ENCODE measurements at places on chromosomes 5 and 9.

- DNase-seq: peak; percentile 13
Measured at GRCh38 chr5:40599676-40600075, 80.0 kb upstream of the PTGER4 start.

DNA sequence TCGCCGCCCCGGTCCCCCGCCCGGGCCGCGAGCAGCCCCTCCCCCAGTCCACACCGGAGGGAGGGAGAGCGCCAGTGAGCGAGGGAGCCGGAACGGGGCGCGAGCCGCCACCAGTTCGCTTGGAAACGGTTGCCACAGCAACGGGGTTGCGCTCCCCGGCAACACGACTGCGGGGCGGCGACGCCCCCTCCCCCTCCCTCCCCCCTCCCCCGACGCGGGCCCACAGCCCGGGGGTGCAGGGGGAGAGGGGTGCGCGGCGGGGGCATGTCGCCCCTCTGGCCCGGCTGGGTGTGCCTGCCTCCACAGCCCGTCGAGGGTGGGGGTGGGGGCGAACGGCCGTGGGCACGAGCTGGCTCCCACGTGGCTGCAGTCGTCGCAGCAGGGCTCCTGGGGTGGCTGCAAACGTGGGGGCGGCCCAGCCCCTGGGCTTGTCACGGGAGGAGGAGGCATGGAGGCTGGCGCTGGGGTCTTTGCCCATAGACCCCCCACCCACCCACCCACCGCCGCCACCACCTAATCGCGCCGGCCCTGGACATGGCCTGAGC, 524 bp downstream of the PRR7 start:
- DNase-seq: peak; percentile 95

- no peak for DNase-seq
Measured at GRCh38 chr5:126811515-126812198, 34.7 kb downstream of the LMNB1 start.

DNA sequence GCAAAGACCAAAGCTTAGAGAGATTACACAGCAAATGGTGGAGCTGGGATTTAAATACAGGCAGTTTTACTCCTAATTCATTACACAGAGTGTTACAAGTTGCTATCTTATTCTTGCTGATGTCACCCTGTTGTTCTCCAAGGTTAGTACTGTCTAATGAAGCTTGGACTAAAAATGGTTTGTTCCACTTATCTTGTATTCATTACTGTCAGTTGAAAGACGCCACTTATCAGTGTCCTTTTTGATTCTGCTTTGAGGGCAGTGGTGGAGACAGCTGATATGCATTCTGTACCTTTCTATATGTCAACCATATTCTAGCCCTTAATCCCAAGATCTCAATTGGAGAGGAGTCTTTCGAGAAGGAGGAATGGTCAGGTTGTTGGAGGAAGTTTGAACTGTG, 14.0 kb upstream of the DENND4C start:
- no peak for DNase-seq

DNA sequence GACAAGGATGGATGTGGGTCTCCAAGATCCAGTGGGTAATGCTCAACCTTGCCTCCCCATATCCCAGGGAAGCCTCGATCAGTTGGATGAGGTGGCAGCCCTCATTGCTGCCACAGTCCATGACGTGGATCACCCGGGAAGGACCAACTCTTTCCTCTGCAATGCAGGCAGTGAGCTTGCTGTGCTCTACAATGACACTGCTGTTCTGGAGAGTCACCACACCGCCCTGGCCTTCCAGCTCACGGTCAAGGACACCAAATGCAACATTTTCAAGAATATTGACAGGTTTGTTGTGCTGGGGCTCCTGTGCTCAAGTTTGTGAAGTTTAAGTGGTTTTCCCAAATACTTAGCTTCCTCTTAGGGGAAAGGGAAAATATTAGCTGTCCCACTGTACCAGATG, 74.0 kb downstream of the WDR41 start:
- no peak for DNase-seq

DNA sequence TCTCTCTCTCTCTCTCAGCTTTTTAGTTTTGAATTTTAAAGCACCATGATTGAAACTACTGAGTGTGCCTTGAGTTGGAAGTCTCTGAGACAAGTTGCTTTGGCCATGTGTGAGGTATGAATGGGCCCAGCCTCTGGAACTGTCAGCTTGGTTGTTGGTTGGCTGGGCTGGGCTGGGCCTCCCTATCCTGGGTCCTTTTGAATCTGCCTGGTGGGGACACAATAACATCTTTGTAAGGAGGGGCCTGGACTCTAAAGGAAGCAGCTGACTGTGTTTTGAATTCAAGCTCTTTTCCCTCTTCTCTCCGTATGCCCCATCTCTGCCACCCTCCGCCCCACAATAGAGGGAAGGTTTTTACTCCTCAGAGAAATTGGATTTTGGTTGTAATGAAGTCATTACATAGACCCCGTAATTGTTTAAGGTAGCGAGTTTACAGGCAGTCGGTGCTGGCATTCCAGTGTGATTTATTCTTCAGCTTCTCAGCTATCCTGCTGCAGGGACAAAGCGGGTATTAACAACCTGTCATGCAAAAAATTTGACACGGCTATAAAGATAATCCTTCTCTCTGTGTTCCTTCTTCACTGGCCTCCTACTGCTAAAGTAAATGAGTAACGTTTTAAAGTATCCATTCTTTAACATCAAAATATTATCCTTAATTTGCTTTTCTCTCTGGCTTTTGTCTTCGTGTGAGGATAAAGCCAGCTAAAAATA, 105.4 kb downstream of the DAPK1 start:
- DNase-seq: no peak

DNA sequence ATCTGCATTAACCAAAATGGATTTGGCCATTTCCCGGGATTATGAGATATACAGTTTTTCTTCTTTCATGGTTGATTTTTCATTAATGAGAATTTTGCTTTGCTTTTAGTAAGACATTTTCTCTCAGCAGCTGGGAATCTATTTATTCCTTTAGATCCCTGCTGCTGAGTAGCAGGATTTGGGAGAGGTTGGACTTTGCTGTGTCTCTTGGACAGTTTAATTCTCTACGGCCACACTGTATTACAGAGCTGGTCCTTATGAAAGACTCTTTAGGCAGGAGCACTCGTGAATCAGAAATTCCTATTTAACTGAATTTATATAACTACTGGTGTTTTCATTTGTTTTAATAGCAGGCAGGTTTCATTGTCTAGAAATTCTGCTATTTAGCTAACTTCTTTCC, 1.6 kb downstream of the UNC13B start:
- DNase-seq: peak; percentile 33
